ENCODE measurements at places on chromosomes 11 and 22.

GRCh38 chr22:48841881-48842582, 985.6 kb downstream of the BRD1 start:
- no peak for DNase-seq

- no peak for DNase-seq
Measured at GRCh38 chr11:6356503-6357055, 33.7 kb upstream of the SMPD1 start.

- DNase-seq = no peak
Measured at GRCh38 chr11:109302591-109303334, 119.2 kb upstream of the C11orf87 start.

DNA sequence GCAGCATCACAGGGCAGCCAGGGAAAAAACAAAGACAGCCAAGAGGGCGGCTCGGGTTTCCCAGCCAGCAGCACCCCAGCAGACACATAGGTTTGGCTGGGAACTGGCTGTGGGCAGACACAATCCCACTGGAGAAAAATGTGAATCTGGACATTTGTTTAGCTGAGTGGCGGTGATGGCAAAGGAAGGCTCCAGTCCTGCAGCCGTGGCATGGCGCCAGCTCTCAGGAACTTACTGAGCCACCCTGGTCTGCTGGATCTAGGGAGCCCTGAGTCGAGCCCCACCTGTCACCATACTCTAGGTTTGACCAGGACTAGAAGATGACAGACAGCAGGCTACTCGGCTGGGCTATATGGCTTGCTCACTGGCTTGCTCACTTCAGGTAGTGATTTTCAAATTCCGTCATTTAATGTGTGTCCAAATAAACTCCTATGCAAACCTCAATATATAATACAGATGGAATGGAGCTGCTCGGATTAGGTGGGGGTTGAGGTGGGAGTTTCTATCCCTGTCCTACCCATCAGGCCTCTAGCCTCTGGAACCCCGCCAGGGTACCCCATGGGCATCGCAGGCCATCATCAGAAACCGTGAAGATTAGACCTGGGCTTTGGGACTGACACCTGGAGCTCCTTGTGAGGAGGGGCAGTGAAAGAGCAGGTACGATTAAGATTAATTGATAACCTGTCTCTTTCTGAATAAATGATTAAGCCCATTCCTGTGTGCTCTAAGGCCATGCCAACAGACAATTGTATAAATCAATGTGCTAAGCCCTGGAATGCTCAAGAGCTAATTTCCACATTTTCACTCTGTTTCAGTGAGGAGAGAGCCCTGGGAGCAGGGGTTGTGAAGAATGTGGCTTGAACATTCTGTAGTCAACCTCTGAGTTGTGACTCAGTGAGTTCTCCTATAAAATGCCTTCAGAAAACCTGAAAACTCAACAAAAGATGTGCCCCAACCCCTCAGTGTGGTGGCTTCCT, 42.5 kb downstream of the GALNT18 start:
- no peak for DNase-seq

DNA sequence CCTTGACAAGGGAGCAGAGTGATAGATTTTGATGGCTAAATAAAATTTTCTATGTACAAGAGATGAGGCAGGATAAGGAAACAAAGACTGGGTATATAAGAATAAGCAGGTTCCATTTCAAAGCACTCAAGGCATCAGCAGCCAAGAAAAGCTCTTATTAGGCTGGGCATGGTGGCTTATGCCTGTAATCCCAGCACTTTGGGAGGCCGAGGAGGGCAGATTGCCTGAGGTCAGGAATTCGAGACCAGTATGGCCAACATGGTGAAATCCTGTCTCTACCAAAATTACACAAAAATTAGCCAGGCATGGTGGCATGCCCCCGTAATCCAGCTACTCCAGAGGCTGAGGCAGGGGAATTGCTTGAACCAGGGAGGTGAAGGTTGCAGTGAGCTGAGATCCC, 563.4 kb upstream of the CCDC179 start:
- no peak for DNase-seq

DNA sequence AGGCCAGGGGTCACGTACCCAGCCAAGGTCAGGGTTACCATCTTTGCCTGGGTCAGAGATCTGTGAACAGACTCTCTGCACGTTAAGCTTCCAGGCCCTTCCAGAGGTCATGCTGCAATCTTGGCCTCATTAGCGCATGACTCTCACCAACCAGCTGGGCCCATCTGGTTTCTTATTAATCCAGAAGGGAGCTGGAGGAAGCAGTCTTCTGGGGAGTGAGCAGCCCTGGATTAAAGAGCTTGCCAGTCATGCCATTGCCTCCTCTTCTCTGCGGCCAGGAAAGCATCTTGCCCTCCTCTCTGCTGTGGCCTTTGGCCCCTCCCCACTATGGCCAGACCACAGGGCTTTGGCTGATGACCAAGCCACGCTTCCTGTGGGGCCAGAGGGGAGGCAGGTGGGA, 57.4 kb downstream of the CHST1 start:
- DNase-seq = no peak

DNA sequence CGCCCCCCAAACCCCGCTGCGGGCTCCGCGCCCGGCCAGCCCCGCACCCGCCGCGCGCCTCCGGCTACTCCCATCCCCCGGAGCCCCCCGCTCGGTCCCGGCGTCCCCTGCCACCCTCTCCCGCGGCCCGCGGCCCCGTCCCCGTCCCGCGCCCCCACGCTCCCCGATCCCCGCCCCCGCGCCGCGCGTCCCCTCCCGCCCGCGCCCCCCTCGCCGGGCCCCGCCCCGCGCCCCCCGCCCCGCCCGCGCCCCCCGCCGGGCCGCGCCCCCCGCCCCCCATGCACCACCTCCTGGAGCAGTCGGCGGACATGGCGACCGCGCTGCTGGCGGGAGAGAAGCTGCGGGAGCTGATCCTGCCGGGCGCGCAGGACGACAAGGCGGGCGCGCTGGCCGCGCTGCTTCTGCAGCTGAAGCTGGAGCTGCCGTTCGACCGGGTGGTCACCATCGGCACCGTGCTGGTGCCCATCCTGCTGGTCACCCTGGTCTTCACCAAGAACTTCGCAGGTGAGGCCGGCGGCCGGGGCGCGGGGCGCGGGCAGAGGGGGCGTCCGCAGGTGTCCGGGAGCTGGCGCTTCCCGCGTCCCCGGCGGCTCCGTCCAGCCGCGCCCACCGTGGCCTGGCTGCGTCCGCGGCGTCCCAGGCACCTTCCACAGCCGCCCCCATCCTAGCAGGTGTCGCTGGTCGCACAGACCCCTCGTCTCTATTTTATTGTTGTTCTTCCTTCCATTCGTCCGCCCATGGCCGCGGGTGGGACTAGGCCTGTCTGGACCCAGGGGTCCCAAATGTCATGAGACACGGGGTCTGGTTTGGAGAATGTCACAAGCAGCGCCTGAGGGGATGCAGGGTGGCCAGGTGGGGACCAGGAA, at the start of gene PANX2:
Gene PANX2, plus strand, starts transcription at position 279 of the 866 bp plus-strand sequence. Its CDS starts 0 bp downstream, at position 279.
- no peak for DNase-seq

GRCh38 chr11:3111466-3111865, 53.6 kb downstream of the OSBPL5 start:
- DNase-seq = no peak

DNA sequence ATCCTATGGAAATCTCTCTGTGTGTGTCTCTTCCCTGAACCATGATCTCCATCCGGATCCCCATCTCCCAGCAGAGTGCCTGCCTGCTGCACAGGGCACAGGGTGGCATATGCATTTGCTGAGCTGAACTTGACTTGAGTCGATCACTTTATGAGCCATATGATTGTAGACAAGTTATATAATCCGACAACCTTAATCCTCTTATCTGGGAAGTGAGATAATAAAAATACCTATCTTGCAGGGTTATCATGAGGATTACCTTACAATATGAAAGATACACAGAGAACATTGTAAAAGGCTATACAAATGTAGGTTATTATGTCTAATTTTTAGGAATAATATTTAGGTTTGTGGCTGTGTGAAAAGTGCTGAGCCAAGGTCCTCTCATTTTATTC, 124.5 kb downstream of the ST3GAL4 start:
- no peak for DNase-seq

DNA sequence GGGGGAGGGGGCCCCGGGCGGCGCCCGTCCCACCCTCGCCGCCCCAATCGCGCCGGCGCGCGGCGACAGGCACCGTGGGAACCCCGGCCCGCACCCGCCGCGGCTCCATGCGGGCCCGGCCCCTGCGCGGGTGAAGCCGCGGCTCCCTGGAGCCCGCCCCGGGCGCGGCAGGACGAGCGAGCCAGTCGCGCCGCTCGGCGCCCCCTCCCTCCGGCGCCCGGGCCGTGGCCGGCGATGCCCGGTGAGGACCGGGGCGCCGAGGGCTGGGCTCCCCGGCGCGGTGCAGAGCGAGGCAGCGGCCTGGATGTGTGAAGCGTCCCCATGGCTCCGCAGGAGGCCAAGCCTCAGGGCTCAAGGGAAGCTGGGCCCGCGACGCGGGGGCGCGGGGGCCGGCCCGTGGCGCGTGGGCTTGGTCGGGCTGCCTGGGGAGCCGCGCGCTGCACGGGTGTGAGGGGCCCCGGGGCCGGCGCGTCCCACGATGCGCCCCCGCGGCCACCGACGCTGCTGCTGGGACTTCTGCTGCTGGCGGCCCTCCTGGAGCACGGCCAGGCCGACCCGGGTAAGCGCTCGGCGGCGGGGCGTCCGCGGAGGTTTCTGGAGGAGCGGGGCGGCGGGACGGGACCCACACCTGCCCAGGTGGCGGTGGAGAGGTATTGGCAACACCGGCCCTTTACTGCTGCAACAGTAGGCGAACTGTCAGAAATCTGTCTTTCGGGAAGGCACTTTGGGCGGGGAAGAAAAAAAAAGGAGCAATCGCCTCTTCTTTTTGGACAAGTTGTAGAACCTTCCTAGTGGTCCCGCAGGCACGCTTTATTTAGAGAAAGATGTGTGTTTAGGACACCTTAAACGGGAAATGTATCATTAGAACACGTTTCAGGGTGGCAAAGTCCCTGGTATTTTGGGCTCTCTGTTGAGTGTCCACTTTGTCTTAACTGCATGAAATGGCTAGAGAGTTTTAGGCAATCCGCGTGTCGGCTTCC, 119.4 kb downstream of the HIPK3 start:
- peak; percentile 30 for DNase-seq

GRCh38 chr22:27164781-27165503, 507.6 kb downstream of the MIAT start:
- DNase-seq = no peak

GRCh38 chr11:39078465-39078864, 2381.0 kb downstream of the LRRC4C start:
- DNase-seq = no peak

DNA sequence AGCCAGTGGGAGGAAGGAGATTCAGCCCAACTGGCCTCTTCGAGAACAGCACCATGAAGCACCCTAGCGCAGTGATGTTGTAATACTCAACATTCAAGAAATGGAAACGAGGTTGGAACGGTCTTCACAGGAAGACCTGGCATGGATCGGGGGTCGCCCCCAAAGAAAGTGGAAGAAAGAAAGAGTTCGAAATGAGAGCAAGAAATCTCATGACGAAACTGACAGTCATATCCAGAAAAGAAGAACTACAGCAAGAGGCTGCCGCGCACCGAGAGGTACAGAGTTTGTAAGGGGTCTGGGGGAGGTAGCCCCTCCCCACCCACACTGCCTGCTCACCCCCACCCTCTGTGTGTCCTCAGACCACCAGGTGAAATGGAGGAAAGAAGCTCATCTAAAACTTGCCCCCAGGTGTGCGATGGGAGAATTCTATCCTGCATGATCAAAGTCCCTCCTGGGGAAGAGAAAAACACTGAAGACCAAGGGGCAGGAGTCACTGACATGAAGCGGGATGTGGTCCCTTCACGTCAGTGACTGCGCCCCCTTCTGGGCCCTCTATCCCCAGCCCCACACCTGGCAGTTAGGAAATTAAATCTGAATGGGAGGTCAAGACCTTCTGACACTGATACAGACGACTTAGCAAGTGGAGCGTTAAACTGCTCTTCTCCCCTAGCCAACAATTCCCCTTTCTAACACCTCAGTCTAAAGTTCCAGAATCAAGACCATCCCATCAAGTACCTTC, 52.9 kb upstream of the SPATA19 start:
- no peak for DNase-seq

- DNase-seq = peak; percentile 74
Measured at GRCh38 chr11:34585735-34586487, 35.0 kb upstream of the EHF start.

GRCh38 chr11:125348674-125349309, 147.3 kb downstream of the FEZ1 start:
- peak; percentile 27 for DNase-seq

- DNase-seq = no peak
Measured at GRCh38 chr11:75537740-75538139, 12.0 kb upstream of the GDPD5 start.

- DNase-seq = no peak
Measured at GRCh38 chr22:46963672-46964545, 201.5 kb downstream of the TBC1D22A start.

- peak; percentile 89 for DNase-seq
Measured at GRCh38 chr22:21629255-21630149, at the start of gene YDJC. YDJC (minus strand) TSS chr22:21630022; CDS start chr22:21630014, 8 bp downstream.

- DNase-seq = peak; percentile 60
Measured at GRCh38 chr11:32118025-32118974, 27.4 kb downstream of the RCN1 start.

- DNase-seq = no peak
Measured at GRCh38 chr22:42410708-42411107, 21.5 kb downstream of the NFAM1 start.

DNA sequence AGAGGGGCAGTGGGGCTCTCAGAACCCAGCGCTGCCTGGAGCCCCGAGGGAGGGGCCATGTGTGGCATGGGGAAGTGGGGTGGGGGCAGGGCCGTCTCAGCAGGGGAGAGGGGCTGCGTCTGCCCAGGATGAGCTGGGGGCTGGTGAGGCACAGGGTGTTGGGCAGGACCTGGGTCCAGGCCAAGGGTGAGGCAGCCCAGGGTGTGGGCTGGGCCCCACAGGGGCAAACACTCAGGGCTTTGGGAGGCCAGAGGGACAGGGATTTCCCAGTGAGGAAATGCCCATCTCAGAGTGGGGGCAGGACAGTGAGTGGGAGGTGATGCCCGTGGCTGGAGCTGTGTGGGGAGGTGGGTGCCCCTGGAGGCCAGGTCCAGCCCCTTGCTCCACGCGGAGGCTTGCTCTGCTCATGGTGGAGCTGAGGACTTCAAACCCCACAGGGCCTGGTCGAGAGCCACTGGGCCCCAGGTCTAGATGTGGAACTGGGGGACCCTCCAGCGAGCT, 5.4 kb downstream of the PLXNB2 start:
- no peak for DNase-seq

DNA sequence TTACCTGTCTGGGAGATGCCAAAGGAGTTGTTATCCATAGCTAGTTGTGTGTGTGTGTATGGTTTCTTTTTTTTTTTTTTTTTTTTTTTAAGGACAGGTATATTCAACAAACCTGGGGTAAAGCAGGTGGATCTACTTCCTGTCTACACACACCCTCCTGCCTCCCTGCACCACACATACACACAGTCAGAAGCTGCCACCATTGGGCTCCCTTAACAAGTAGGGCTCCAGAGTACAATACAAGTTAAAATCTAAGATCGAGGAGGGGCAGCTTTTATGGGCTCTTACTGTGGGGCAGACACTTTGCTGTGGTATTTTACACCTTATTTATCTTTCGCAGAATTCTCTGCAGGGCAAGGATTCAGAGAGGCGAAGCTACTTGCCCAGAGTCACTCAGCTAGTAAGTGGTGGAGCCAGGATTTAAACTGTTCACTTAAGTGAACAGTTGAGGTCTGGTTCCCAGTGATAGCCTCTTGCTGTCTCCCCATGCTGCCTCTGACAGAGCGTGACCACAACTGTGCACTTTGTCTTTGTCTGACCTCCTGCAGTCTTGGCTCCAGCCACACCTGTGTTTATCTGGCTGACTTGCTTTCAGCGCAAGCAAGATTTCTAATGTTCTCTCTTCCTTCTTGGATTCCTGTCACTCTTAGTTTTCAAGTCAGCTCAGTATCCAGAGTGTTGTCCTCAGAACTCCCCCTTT, 135.0 kb downstream of the CSNK2A3 start:
- no peak for DNase-seq

Data from fibroblast of skin of abdomen (primary cell).